Calu3 (cell line): ENCODE measurements at places on chromosomes 1 and 21. TPM values are rescaled to one million over a fixed set of nuclear protein-coding genes. Genes with fewer than 3 reads are reported as not detected.
A peak's percentile ranks its signal among the peaks of the same experiment; 100 is the strongest.

DNA sequence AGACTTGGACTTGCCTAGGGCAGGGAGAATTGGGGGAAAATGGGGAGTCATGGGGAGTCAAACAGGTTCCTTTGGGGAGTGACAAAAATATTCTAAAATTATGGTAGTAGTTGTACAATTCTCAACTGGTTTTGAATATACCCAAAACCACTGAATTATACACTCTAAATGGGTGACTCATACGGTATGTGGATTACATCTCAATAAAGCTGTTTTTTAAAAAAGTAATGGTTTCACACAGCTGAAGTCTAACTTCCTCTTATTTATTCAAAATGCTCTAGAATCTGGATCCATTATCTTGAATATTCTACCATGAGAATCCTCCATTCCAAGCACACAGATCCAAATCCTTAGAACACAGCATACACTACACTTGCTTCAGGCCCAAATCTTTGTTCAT is 11.1 kb downstream of the EIF4G3 start:
- no peaks in the 10 kb centered on the region for H3K27me3 ChIP-seq
- DNase-seq: no peak
- H3K4me3 ChIP-seq: no peak overlapping the region
- peaks cover 3% of the 10 kb centered on the region for H3K4me1 ChIP-seq
- H3K36me3 ChIP-seq: peaks cover 26% of the 10 kb centered on the region

- peaks cover 63% of the 10 kb centered on the region for H3K36me3 ChIP-seq
- no peak overlapping the region for H3K27ac ChIP-seq
- H3K4me1 ChIP-seq: no peaks in the 10 kb centered on the region
- H3K27me3 ChIP-seq: no peaks in the 10 kb centered on the region
- DNase-seq: no peak
- no peak overlapping the region for H3K4me3 ChIP-seq
These were observed 6.4 kb downstream of the SNRPE start for GRCh38 chr1:203867802-203868201.

CADM3 gene
- not detected in 2 replicates for total RNA-seq

DNA sequence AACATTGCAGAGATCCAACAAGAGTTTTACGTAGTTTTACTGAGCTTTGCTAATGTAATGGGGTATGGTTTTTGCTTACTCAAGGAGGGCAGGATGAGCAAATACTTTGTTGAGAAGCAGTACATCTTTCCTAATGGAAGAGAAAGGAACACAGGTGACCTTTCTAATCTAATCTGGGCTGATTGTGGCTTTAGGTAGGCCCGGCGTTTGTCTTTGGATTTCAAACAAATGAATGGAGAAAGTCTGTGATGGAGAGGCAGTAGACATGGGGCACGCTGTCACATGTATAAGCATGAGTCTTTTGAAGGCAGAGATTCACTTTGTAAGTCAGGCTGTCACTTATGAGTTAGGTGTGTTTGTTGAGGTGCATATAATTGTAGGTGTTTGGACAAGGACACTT is 1.7 kb downstream of the PLEKHM2 start:
- no peak for DNase-seq
- H3K36me3 ChIP-seq: peaks cover 27% of the 10 kb centered on the region

DNA sequence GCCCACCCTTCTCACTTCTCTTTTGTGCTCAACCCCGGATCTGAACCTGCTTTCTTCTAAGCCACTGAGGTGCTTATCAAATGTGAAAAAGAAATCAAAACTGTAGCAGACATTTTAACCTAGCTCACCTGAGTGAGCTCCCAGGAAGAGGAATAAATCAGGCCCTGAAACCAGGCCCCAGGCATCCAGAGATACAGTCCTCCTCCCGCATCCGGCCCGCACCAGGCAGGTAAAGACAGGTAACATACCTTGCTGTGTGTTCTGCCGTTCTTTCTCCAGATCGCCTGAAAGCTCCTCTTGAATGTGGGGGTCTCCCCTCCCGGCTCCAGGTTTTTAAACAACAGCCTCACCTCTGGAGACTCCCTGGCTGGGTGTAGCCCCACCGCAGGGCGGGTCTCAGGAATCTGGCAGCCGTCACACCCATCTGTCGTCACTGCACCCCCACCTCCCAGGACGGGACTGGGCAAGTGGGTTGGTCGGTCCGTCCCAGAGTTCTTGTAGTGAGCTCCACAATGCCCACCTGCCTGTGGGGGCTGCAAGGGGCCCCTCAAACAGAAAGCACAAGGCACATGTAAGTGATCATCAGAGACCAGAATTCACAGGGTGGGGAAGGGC is at the start of gene LAMB3:
TSS of gene LAMB3 (minus strand) at position 305 of the 615 bp plus-strand sequence. CDS start 1,481 bp downstream, outside the sequence.
- H3K4me1 ChIP-seq: peaks cover 72% of the 10 kb centered on the region
- no peaks in the 10 kb centered on the region for H3K27me3 ChIP-seq
- peak within 1 kb of the TSS; percentile 97 for H3K27ac ChIP-seq
- H3K4me3 ChIP-seq: peak within 1 kb of the TSS; percentile 89
- peaks cover 70% of the 10 kb centered on the region for H3K36me3 ChIP-seq

GRCh38 chr1:14656384-14656937 is 58.0 kb downstream of the KAZN start:
- no peak overlapping the region for H3K4me3 ChIP-seq
- H3K36me3 ChIP-seq: no peaks in the 10 kb centered on the region

C1orf167 gene
- total RNA-seq: not detected in 2 replicates

DNA sequence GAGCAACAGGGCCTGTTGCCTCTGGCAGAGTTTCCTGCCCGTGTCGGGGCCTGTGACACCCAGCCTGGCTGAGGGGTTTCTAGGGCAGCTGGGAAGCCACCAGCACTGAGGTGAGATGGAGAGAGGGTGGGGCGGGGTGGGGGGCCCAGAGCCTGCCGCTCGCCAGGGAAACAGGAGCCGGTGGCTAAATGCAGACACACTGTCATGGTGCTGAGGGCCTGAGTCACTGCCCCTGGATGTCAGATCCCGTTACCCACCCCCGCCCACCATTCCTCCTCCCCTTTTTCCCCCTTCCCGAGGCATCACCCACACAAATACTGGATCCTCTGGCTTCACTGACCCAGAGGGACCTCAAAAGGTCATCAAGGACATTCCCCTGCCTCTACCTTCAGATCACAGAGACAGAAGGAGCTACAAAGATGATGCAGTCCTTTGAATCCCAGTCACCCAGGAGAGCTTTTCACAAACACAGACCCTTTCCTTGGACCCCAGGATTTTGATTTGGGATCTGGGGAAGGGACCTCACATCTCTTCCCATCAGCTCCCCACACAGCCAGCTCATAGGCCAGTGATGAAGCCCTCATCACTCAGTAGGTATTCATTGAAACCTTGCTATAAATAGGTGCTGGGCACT is 1.9 kb upstream of the HSPB7 start:
- no peak overlapping the region for H3K27ac ChIP-seq
- no peaks in the 10 kb centered on the region for H3K36me3 ChIP-seq
- H3K4me1 ChIP-seq: peaks cover 8% of the 10 kb centered on the region
- no peak overlapping the region for H3K4me3 ChIP-seq
- no peak for DNase-seq
- peaks cover 51% of the 10 kb centered on the region for H3K27me3 ChIP-seq

AUNIP gene
- 7.7 and 10.6 TPM in 2 replicates for total RNA-seq

GRCh38 chr1:159927849-159928431 is 2.6 kb upstream of the TAGLN2 start:
- H3K36me3 ChIP-seq: peaks cover 43% of the 10 kb centered on the region
- DNase-seq: no peak
- no peak overlapping the region for H3K4me3 ChIP-seq
- H3K27me3 ChIP-seq: no peaks in the 10 kb centered on the region
- H3K27ac ChIP-seq: no peak overlapping the region
- H3K4me1 ChIP-seq: peaks cover 26% of the 10 kb centered on the region

DNA sequence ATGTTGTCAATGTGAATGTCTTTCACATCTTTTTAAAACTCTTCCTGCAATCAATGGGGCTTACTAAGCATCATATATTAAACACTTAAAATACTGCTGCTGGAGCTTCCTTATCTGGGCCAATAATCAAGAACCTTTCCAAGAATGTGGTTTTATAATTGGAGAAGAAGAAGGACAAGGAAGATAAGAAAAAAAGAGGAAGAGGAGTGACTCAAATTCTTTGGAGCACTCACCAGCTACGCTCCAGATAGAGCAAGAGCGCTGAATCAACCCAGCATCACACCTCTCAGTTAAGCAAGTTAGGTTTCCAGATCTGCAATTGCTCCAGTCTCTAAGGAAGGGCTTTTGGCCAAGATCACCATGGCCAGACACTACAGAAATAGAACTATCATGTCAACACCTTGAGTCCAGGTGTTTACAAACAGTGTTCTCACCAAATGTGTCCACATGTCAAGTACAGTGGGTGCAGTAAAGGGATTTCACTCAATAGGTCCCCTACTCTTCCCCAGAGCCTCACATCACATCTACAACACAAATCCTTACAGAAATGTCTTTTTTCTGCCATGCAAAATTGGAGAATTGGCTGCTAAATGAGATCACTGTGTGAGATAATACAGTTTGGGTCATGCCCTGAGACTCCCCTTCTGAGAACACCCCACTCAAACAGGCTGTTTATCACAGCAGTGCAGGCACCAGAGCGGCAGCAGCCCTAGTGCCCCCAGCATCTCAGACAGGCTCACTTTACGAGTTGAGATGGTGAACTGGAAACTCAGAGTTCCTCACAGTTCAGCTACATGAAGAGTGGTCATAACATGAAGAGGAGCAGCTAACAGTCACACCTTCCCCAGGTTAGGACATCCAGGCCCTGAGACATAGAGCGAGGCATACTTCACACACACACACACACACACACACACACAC is 1.7 kb upstream of the SPRR2B start:
- no peak overlapping the region for H3K27ac ChIP-seq
- no peaks in the 10 kb centered on the region for H3K36me3 ChIP-seq
- no peak for DNase-seq
- no peak overlapping the region for H3K4me3 ChIP-seq

DNA sequence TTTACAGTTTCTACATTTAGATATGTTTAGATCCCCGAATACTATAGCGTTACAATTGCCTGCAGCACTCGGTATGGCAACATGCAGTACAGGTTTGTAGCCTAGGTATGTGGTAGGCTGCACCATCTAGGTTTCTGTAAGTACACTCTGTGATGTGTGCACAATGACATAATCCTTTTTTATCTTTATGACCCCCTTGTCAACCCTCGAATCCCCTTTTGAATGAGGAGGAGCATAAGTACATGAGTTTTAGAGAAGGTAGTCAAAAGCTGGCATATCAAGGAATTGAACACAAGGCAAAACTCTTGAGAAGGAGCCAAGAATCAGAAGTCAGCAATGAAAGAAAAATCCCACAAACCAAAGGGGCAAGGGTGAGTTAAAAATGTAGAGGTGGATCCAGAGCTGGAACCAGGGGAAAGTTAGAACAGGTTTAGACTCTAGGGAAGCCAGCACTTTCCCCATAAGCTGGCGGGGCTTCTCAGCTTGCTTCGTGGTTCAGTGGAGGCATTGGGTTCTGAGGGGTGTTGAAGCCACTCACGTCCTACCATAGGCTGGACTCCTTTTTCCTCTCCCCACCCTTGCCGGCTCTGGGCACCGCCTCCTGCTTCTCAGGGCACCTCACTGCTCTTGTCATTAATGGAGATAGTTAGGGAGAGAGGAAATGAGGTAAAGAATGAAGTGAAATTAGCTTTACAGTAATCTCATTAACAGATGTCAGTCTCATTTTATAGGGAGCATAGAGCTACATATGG is 31.3 kb downstream of the OLFML3 start:
- H3K27ac ChIP-seq: no peak overlapping the region
- H3K4me1 ChIP-seq: peaks cover 8% of the 10 kb centered on the region
- H3K36me3 ChIP-seq: no peaks in the 10 kb centered on the region
- DNase-seq: no peak
- peaks cover 70% of the 10 kb centered on the region for H3K27me3 ChIP-seq

DNA sequence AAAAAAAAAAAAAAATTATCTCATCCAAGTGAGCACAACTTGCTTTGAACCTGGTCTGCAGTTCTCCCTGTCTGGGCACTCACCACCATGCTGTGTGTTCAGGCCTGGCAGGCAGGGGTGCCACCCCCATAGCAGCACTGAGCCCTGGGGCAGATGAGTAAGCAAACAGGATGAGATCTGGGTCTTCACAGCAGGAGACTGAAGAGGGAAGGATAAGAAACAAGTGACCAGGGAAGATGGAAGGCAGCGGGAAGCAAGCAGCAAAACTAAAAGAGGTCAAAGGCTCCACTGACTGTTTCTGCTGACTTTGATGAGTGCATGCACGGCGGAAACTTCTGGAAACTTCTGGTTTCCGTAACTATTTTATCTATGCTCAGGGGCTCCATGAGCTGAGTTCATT is 133.5 kb upstream of the SOD1 start:
- peaks cover 5% of the 10 kb centered on the region for H3K4me1 ChIP-seq
- no peak overlapping the region for H3K4me3 ChIP-seq
- no peaks in the 10 kb centered on the region for H3K27me3 ChIP-seq
- no peak for DNase-seq
- no peaks in the 10 kb centered on the region for H3K36me3 ChIP-seq

- peaks cover 8% of the 10 kb centered on the region for H3K4me1 ChIP-seq
- H3K27ac ChIP-seq: no peak overlapping the region
- no peaks in the 10 kb centered on the region for H3K36me3 ChIP-seq
- no peak overlapping the region for H3K4me3 ChIP-seq
These were observed 114.0 kb upstream of the RAB4A start for GRCh38 chr1:229156872-229157271.

- DNase-seq: no peak
- no peaks in the 10 kb centered on the region for H3K36me3 ChIP-seq
- H3K27me3 ChIP-seq: no peaks in the 10 kb centered on the region
- peaks cover 32% of the 10 kb centered on the region for H3K4me1 ChIP-seq
- H3K27ac ChIP-seq: peak overlapping the region; percentile 61
These were observed 18.5 kb downstream of the SLC16A1 start for GRCh38 chr1:112937495-112937894.

MROH9 gene
- total RNA-seq: not detected in 2 replicates

GPA33 gene
- not detected in 2 replicates for total RNA-seq

KRTAP11-1 gene
- not detected in 2 replicates for total RNA-seq

ST6GALNAC5 gene
- total RNA-seq: 1.3 and 2.0 TPM in 2 replicates

CASQ1 gene
- total RNA-seq: not detected in 2 replicates

- no peaks in the 10 kb centered on the region for H3K27me3 ChIP-seq
- H3K4me3 ChIP-seq: no peak overlapping the region
- H3K36me3 ChIP-seq: peaks cover 34% of the 10 kb centered on the region
These were observed 15.5 kb downstream of the TEX38 start for GRCh38 chr1:46687093-46687659.

GRCh38 chr1:199113265-199113869 is 474.5 kb downstream of the PTPRC start:
- DNase-seq: peak; percentile 69
- H3K27ac ChIP-seq: no peak overlapping the region
- no peaks in the 10 kb centered on the region for H3K36me3 ChIP-seq
- no peaks in the 10 kb centered on the region for H3K27me3 ChIP-seq
- no peak overlapping the region for H3K4me3 ChIP-seq

- DNase-seq: no peak
- H3K4me3 ChIP-seq: no peak overlapping the region
- peaks cover 24% of the 10 kb centered on the region for H3K36me3 ChIP-seq
- H3K4me1 ChIP-seq: peaks cover 11% of the 10 kb centered on the region
- no peaks in the 10 kb centered on the region for H3K27me3 ChIP-seq
These were observed 5.8 kb downstream of the C21orf58 start for GRCh38 chr21:46317710-46318463.

FCRL2 gene
- 0.14 and 0.47 TPM in 2 replicates for total RNA-seq

PLA2G2A gene
- not detected in 2 replicates for total RNA-seq

CDA gene
- total RNA-seq: 7.4 and 9.0 TPM in 2 replicates
